Activated CD8-positive, alpha-beta memory T cell treated with anti-CD3 and anti-CD28 coated beads for 36 hours (primary cell): ENCODE measurements at places on chromosomes 5 and 9. TPM values are rescaled to one million over a fixed set of nuclear protein-coding genes. Genes with fewer than 3 reads are reported as not detected.

The RABL6 gene
- total RNA-seq, result 106 TPM

The GABRB2 gene
- total RNA-seq, result not detected

The SLC27A6 gene
- not detected for total RNA-seq

The FOXI1 gene
- not detected for total RNA-seq

The JAKMIP2 gene
- total RNA-seq, result 1.9 TPM

The DPYSL3 gene
- total RNA-seq, result 0.34 TPM

The TIMD4 gene
- 1.0 TPM for total RNA-seq

The AQP7 gene
- not detected for total RNA-seq

The SLC6A3 gene
- total RNA-seq, result not detected

The CMBL gene
- 4.1 TPM for total RNA-seq

The ANKH gene
- 88.6 TPM for total RNA-seq

The SAXO1 gene
- not detected for total RNA-seq

The CLIC3 gene
- total RNA-seq, result not detected

The FBXW11 gene
- 61.2 TPM for total RNA-seq

The CBY3 gene
- total RNA-seq, result 0.55 TPM

The ANGPTL2 gene
- total RNA-seq, result not detected

The BARX1 gene
- total RNA-seq, result 0.27 TPM

The CDKN2A gene
- 2.2 TPM for total RNA-seq

The LNPEP gene
- total RNA-seq, result 38.6 TPM

The GABBR2 gene
- not detected for total RNA-seq

The INSL4 gene
- total RNA-seq, result not detected

The PAEP gene
- total RNA-seq, result not detected

The ECSCR gene
- 0.55 TPM for total RNA-seq

The LCNL1 gene
- total RNA-seq, result not detected

The NMUR2 gene
- total RNA-seq, result not detected

The CCL27 gene
- 0.29 TPM for total RNA-seq

The SEMA4D gene
- 283 TPM for total RNA-seq

The PCDHB12 gene
- total RNA-seq, result not detected

The CCDC192 gene
- total RNA-seq, result not detected

The HTR1A gene
- total RNA-seq, result not detected
